Activated T-cell treated with anti-CD3 and anti-CD28 coated beads for 48 hours (primary cell): ENCODE measurements at places on chromosomes 2 and 18.
A peak's percentile ranks its signal among the peaks of the same experiment; 100 is the strongest.

DNA sequence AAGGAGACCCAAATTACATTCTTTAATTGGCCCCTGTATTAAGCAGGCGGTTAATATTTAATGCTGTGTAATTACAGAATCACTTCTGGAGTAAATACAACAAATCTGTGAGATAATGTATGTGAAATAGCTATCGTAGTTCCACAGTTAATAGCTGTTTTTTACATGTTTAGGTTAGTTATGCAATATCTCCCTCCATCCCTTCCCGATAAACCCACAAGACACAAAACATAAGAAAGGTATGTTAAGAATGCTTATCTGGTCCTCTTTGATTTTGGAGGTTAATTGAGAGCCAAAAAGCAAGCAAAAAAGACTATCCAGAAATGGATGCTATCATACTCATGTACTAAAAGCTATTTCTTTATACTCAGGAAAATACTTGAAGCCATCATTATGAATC is 49.1 kb downstream of the ZNF638 start:
- DNase-seq, result no peak

DNA sequence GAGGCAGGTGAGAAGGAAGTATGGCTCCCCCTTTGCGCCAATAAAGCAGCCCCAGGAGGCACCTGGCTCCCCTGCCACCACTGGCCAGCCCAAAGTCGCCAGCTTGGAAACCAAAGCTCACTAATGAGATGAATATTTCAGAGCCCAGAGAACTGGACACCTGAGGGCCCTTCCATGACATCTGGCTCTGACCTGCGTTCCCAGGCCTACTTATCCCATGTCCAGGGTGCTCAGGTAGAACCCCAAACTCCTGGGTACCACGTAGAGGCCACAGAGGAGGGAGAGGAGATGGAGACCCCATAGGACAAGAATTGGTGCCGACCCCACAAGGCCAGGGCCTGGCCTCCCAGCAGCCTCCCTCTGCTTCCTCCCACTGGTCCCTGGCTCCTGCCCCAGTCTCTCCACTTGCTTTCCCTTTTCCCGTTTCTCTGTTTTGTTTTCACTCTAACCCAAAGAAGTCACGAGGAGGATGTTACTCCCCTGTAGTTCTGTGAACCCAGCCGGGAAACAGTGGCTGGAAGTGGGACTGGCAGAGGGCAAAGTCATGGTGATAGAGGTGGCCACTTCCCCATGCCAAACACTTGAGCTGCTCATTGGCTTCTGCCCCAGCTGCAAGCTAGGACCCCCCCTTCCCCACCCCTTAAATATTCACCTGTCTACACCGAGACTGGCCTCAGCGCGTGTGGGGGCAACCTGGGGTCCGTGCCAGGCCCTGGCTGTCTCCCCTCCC is 820 bp downstream of the TMBIM1 start:
- DNase-seq, result no peak

DNA sequence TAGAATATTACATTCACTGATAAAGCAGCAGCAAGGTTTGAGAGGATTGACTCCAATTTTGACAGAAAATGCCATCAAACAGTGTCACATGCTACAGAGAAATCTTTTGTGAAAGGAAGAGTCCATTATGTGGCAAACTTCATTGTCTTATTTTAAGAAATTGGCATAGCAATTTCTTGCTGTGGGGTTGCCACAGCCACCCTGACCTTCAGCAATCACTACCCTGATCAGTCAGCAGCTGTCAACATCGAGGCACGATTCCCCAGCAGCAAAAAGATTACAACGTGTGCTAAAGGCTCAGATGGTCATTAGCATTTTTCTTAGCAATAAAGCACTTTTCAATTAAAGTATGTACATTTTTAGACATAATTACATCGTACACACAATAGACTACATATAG is 74.7 kb downstream of the PRKCE start:
- no peak for DNase-seq

DNA sequence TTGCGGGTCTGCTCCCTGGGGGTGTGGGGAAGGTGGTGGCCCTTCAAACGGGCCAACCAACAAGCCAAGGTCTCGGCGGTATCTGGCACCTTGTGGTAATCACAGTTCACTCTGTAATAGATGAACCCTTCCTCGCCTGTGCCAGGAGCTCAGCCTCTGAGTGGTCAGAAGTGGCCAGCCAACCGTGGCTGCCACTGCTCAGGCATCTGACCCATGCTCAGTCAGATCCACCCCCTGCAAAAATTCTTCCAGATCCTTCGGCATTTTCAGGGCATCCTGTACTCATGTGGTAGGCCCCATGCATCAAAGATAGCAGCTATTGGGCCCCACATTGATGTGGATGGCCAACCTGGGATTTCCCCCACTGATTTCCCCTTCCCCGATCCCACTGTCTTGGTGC is 39.6 kb upstream of the SERPINE2 start:
- no peak for DNase-seq

GRCh38 chr18:46759890-46760289 is 3.0 kb upstream of the ST8SIA5 start:
- no peak for DNase-seq

GRCh38 chr2:64212801-64213321 is 68.6 kb upstream of the PELI1 start:
- DNase-seq, result peak; percentile 21

DNA sequence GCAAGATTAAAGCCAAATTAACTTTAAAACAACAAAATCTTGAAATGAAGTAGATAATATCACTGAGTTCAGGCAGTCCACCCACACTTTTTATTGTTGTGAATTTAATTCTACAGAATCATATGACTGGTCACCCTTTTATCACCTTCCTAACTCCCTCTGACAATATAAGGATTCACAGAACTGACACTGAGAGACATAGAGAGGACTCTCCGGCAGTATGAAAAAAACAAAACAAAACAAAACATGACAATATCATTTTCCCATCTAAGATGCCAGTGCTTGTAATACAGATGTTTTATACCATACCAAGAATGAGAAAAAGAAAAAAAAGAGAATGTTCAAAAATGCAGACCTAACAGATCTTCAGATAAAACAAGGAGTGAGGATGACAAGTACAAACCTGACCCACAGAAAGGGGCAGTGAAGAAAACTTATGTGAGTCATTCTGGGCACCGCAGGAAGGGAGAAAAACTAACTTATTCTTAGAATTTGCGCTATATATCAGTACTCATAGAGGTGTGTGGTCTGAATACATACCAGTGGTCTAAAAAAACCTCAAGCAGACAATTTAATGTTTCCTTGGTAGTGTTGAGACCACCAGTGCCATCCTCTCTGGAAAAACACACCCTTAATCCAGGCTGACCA is 136.6 kb downstream of the ZAP70 start:
- DNase-seq, result no peak

DNA sequence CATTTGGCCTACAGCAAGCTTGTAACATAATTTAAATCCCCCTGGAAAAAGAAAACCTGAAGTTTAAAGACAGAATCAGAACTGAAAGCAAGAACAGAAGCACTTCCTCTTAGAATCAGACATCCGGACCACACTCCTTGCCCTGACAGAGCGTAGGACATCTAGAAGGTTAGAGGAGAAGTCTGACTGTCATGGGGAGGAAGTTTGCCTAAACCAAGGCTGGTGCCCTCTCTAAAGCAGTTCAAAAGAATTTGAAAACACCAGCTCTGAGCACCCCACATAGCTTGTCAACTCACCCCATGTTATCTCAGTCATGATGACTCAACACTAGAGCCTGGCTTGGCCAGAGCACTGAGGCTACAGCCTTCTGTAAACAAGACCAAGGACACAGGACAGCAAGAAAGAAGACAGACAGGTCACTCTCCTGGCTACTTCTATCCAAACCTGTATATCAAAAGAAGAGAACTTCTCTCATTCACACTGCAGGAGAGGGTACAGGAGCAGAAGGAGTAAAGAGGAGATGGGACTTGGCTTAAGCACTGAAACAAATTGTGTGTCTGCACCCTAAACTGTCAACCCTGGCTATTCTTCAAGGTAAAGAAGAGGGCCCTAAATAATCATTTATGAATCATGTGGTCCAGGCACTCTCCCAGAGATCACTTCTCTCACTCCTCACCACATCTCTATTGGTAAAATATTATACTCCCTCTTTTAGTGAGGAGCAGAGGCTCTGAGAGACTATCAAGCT is 198.6 kb downstream of the MEMO1 start:
- DNase-seq, result no peak
